ENCODE measurements at places on chromosomes 2 and 18. TPM values are rescaled to one million over a fixed set of nuclear protein-coding genes. Genes with fewer than 3 reads are reported as not detected.

CFAP65 gene
- 2.6 TPM for total RNA-seq

SCG2 gene
- 5.0 TPM for total RNA-seq

HNMT gene
- 54.6 TPM for total RNA-seq

C2orf66 gene
- total RNA-seq: not detected

GRCh38 chr2:194176134-194176533 lies 1480.9 kb upstream of the SLC39A10 start:
- no peak overlapping the region for H3K4me3 ChIP-seq
- no peaks in the 10 kb centered on the region for H3K27me3 ChIP-seq
- no peak for DNase-seq
- no peaks in the 10 kb centered on the region for H3K4me1 ChIP-seq
- no peak overlapping the region for H3K27ac ChIP-seq
- no peaks in the 10 kb centered on the region for H3K36me3 ChIP-seq

GRCh38 chr18:59690996-59691395 lies 6.2 kb downstream of the CCBE1 start:
- no peaks in the 10 kb centered on the region for H3K36me3 ChIP-seq
- H3K27ac ChIP-seq: no peak overlapping the region
- no peaks in the 10 kb centered on the region for H3K27me3 ChIP-seq
- no peak overlapping the region for H3K4me3 ChIP-seq

- no peaks in the 10 kb centered on the region for H3K4me1 ChIP-seq
- H3K27ac ChIP-seq: no peak overlapping the region
- no peaks in the 10 kb centered on the region for H3K27me3 ChIP-seq
- DNase-seq: no peak
Observed at GRCh38 chr18:36181441-36181840, 5.9 kb upstream of the MOCOS start.

DNA sequence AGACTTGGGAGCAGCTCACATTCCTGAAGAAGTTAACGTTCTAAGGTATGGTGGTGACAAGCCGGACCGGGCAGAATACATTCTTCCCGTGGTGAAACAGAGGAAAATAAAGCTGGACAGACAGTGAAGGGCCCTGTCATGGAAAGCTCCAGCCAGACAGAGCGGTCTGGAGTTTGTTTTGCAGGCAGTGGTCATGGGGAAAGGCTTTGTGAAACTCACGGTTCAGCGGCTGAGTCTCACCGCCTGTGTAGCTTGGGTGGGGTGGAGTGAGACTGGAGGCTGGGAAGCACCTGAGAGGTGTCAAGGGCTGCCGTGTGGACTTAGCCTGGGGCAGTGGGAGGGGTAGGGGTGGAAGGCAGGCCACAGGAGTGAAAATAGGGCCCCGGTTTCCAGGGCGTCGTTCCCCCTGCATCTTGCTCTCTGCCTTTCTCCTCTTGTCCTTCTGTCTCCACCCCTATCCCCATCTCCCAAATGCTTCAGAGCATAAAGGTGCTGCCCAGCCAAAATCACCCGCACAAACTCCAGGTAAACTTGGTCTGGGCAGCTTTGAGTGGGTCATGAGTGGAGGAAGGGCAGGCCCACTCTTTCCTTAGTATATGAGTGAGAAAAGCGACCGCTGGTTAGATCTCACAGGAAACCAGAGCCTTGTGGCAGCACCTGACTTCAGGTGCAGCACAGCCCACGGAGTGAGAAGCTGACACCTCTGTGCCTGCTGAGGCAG lies 11.4 kb upstream of the SLC20A1 start:
- no peaks in the 10 kb centered on the region for H3K27me3 ChIP-seq
- no peaks in the 10 kb centered on the region for H3K4me1 ChIP-seq
- no peaks in the 10 kb centered on the region for H3K36me3 ChIP-seq
- no peak for DNase-seq
- no peak overlapping the region for H3K27ac ChIP-seq

- DNase-seq: peak; percentile 20
- no peaks in the 10 kb centered on the region for H3K27me3 ChIP-seq
- no peak overlapping the region for H3K4me3 ChIP-seq
Observed at GRCh38 chr2:79393806-79394484, 118.9 kb upstream of the CTNNA2 start.

DNA sequence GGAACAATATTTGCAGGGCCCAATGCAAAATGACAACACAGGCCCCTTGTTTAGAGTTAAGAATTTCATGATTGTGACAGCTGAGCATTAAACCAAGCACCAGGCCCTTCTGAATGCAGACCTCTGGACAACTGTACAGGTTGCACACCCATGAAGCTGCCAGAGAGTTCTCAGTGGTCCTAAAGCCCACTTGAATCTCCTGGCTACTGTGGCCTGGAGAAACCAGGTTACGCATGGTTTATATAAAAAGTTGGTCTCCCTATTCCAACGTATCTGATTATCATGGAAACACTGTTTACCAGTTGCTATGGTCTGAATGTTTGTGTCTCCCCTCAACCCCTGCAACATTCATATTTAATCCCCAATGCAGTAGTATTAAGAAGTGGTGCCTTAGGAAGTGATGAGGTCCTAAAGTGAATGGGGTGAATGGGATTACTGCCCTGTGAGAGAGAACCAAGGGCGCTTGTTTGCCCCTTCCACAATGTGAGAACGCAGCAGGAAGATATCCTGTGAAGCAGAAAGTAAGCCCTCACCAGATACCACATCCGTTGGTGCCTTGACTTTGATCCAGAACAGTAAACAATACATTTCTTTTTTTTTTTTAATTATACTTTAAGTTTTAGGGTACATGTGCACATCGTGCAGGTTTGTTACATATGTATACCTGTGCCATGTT lies 48.0 kb upstream of the ANXA4 start:
- no peak for DNase-seq
- no peaks in the 10 kb centered on the region for H3K36me3 ChIP-seq
- H3K4me1 ChIP-seq: no peaks in the 10 kb centered on the region

DNA sequence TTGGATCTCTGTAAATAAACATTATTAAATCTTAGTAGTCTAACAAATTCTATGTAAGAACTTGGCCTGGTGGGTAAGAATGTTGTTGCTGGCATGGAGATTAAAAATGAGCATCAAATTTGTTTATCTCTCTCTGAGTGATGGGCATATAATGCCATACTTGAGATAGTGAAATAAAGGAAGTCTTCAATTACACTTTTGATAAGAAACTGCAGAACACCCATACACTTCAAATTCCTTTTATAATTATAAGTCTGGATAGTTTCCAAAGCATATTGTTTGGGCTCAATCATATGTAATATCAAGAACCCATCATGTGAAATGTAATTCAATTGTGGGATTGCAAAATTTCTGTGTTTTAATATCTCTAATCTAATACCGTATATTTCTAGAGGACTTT lies 47.4 kb upstream of the PARD3B start:
- no peaks in the 10 kb centered on the region for H3K27me3 ChIP-seq
- H3K36me3 ChIP-seq: no peaks in the 10 kb centered on the region
- H3K27ac ChIP-seq: no peak overlapping the region
- H3K4me1 ChIP-seq: no peaks in the 10 kb centered on the region
- DNase-seq: no peak

DNA sequence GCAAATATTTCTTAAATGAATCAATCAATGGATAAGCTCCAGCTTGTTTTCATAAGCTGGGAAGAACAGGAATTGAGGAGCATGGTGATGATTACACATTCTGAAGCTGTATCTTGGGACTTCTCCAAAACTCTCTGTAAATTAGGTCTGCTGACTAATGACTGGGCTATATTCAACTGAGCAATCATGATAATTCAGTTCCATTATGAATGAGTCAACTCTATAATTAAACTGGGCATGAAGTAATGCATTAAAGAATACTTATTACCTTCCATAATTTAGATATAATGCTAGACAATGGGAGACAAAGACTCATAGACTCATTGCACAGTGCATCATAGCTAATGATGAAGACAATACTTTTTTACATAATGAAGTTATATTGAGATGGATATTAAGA lies 207.4 kb downstream of the CBLN2 start:
- H3K36me3 ChIP-seq: no peaks in the 10 kb centered on the region
- no peak for DNase-seq
- no peak overlapping the region for H3K4me3 ChIP-seq
- H3K27ac ChIP-seq: no peak overlapping the region
- no peaks in the 10 kb centered on the region for H3K27me3 ChIP-seq

- no peaks in the 10 kb centered on the region for H3K27me3 ChIP-seq
- DNase-seq: no peak
- no peak overlapping the region for H3K27ac ChIP-seq
Observed at GRCh38 chr2:150873396-150873772, 385.9 kb upstream of the RND3 start.

- H3K36me3 ChIP-seq: no peaks in the 10 kb centered on the region
- H3K27ac ChIP-seq: peak overlapping the region; percentile 88
- H3K27me3 ChIP-seq: no peaks in the 10 kb centered on the region
- H3K4me1 ChIP-seq: peaks cover 10% of the 10 kb centered on the region
Observed at GRCh38 chr2:28088970-28089369, 198.4 kb downstream of the BABAM2 start.

DNA sequence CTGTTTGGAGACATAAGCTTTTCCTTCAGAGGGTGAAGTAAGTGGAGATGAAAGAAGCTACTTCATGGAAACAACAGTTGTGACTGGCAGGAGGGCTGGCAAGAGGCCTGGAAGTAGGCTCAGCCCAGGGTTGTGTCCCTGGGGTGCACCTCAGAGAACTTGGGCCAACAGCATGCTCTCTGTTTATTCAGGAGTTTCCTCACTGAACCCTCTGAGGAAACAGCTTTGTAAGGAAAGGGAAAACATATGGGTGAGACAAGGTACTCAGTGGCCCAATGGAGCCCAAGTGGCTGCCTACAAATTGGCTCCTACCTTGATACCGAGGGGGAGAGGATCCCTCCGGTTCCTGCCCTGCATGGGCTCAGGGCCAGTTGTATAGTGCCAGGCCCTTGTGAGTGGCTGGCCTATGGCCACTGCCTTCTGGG lies 115.5 kb upstream of the ITGA6 start:
- H3K4me3 ChIP-seq: no peak overlapping the region
- H3K4me1 ChIP-seq: no peaks in the 10 kb centered on the region
- no peaks in the 10 kb centered on the region for H3K36me3 ChIP-seq
- no peaks in the 10 kb centered on the region for H3K27me3 ChIP-seq
- no peak for DNase-seq

GRCh38 chr2:184530959-184531358 lies 67.4 kb upstream of the ZNF804A start:
- no peak overlapping the region for H3K4me3 ChIP-seq
- H3K27ac ChIP-seq: no peak overlapping the region
- H3K4me1 ChIP-seq: no peaks in the 10 kb centered on the region
- no peaks in the 10 kb centered on the region for H3K27me3 ChIP-seq
- DNase-seq: no peak
- no peaks in the 10 kb centered on the region for H3K36me3 ChIP-seq

- no peaks in the 10 kb centered on the region for H3K36me3 ChIP-seq
- no peaks in the 10 kb centered on the region for H3K27me3 ChIP-seq
- no peaks in the 10 kb centered on the region for H3K4me1 ChIP-seq
- no peak overlapping the region for H3K27ac ChIP-seq
- H3K4me3 ChIP-seq: no peak overlapping the region
- DNase-seq: no peak
Observed at GRCh38 chr2:23375448-23375847, 9.5 kb upstream of the KLHL29 start.

DNA sequence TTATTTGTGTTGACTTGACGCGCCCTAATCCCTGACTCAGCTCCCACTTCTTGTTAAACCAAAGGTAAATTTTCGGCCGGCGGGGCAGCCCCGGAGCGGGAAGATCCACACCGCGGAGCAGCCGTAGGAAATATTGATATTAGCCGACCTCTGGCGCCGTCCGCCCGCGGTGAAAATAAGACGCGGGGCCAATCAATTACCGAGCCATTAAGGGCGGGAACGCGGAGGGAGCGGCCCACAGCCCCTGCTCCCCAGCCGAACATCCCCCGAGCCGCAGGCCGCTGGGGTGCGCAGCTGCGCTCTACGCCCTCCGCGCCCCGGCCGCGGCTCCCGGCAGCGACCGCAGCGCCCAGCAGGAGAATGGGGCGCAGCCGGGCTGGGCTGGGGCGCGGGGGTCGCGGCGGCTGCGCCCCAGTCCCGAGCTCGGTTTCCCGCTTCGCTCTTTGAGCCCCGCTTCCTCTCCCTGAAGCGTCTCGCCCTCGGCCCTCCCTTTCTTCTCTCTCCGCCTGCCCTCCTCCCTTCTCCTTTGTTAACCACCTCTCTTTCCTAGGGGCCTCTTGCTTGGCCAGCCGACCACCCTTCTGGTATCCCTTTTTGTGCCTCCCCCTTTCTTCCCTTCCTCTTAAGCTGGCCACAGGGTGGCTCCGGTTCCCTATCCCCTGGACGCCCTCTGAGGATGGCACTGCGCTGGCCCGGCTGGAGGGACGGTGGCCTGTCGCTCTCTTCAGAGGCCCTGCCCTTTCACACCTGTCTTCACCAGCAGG lies 40.9 kb downstream of the CELF4 start:
- no peak for DNase-seq
- no peaks in the 10 kb centered on the region for H3K36me3 ChIP-seq
- H3K27ac ChIP-seq: no peak overlapping the region

- peak overlapping the region; percentile 28 for H3K4me3 ChIP-seq
- peak; percentile 93 for DNase-seq
- H3K4me1 ChIP-seq: no peaks in the 10 kb centered on the region
- H3K36me3 ChIP-seq: no peaks in the 10 kb centered on the region
Observed at GRCh38 chr18:62425465-62426190, 97.2 kb upstream of the ZCCHC2 start.

Measured in uterus (tissue), 4 donors.